CD4-positive, alpha-beta T cell treated with Interleukin-15 for 1 hour (primary cell): ENCODE measurements at places on chromosomes 12 and 14.
A peak's percentile ranks its signal among the peaks of the same experiment; 100 is the strongest.

DNA sequence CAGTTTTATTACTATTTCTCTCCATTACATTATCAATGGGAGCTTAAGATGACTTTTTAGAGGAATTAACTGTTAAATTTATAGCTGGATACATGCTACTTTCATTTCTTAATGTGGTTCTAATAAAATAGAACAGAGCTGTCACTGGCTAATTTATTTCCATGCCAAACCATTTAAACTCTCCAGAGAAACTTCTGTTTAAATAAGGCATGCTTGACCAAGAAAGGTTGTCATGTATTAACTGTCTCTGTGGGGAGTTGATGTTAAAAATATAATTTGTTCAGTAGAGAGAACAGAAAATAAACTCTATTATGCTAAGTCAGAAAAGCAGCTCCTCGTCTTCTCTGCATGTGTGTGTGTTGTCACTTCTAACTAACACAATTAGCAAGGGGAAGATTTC lies 447.4 kb downstream of the SLC16A7 start:
- no peak for DNase-seq

DNA sequence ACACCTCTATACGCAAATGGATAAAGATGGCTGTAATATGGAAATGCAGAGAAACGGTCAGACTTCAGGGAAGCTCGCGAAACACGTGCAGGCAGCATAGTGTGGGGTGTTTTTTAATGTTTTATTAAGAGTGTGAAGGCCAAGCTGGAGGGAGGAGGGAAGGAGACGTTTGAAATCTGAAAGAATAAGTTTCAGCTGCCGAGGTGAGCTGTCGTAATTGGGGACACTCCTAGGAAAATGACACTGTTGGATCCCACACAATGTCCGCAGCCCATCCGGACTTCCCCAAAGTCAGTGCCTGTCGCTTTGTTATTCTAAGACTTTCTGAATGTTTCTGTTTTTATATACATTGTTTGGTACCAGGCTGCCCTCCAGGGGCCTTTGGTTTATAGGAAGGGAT lies 8.3 kb downstream of the FZD10 start:
- no peak for DNase-seq

GRCh38 chr14:67396381-67396970 lies 15.5 kb downstream of the PLEK2 start:
- DNase-seq, result no peak

DNA sequence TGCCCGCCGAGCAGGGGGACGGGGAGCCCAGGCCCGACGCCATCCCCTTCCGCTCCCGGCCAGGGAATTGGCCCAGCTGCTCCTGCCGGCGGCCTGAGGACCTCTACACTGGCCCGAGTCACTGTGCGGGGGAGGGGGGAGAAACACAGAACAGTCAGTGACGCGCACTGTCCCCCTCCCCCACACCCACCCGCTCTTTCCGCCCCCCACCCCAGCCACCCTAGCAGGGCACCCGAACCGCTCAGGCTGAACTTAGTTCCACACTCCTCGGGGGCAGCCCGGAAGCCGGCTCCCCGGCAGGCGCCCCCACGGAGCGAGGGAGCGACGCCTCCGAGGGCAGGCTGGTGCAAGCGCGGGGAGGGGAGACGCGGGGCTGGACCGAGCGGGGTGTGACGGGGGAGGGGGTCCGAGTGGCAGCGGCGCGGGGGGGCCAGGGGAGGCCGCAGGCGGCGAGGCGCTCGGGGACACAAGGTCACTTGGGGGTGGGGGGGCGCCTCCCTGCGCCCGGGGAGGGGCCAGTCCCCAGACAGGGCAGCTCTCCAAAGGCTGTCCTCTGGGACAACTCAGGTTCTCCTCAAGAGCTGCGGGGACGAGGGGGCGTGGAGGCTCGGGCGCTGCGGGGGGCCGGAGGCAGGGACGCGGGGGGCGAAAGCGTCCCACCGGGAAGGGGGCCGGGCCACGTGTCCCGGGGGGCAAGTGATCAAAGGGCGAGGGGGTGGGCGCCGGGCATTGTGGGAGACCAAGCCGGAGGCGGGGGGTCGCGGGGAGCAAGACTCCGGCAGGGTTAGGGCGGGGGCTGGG lies 648 bp downstream of the CHD4 start:
- peak; percentile 81 for DNase-seq

DNA sequence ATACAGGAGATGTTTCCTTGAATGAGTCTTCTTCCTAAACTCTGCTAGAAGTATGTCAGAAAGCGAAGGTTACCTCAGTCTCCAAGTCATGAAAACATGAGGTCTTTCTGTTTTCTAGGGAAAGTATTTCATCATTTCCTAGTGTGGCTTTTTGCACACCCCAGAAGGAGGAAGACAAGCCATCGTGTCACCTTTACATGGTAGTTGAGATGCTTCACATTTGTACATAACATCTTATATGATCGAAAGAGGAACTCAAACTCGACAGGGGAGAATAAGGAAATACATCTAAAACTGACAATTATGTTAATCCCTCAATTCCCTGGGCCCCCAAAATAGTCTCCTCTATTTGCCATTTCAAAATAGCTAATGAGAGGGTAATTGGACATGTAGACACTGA lies 214.1 kb upstream of the PLEKHG7 start:
- no peak for DNase-seq

- no peak for DNase-seq
Measured at GRCh38 chr14:66421990-66422946, 63.9 kb upstream of the CCDC196 start.

- DNase-seq, result no peak
Measured at GRCh38 chr14:89058697-89059096, 234.2 kb downstream of the TTC8 start.

DNA sequence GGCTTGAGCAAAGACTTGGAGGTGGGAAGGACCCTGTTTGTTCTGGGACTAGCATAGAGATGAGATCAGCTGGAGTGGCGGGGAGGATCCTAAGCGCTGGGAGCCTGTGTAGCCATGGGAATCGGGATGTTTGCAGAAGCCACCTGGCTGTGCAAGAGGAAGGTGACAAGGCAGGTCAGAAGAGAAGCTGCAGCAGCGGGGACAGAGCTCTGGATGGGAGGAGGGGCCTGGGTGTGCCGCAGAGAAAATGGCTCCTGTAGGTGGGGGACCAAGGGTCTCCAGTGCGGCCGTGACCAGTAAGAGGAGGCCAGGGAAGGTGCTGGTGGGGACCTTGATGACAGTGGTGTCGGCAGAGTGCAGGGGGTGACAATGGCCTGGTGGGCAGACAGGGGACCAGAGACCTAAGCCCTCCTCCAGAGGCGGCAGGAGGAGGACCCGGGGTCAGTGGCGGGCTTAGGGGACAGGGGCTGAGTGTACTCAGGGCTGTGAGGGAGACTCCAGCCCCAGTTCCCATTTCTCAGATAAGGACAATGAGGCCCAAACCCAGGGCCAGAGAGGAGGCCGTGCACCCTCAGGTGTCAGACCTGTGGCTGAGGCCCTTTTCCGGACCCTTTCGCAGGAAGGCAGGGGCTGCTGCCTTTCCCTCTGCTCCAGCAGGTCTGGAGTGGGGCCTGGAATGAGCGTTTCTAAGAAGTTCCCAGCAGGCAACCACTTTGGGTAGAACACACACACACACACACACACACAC lies 206.6 kb upstream of the RTL1 start:
- DNase-seq, result no peak

DNA sequence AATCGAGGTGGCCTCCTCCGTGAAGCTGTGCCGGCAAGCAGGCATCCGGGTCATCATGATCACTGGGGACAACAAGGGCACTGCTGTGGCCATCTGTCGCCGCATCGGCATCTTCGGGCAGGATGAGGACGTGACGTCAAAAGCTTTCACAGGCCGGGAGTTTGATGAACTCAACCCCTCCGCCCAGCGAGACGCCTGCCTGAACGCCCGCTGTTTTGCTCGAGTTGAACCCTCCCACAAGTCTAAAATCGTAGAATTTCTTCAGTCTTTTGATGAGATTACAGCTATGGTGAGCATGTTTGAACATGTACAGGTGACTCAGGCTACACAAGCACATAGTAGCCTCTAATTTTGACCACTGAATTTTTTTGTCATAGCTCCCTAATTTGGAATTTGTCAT lies 59.7 kb downstream of the ATP2A2 start:
- DNase-seq, result no peak

- DNase-seq, result no peak
Measured at GRCh38 chr12:53820514-53821306, 68.9 kb upstream of the CISTR start.

DNA sequence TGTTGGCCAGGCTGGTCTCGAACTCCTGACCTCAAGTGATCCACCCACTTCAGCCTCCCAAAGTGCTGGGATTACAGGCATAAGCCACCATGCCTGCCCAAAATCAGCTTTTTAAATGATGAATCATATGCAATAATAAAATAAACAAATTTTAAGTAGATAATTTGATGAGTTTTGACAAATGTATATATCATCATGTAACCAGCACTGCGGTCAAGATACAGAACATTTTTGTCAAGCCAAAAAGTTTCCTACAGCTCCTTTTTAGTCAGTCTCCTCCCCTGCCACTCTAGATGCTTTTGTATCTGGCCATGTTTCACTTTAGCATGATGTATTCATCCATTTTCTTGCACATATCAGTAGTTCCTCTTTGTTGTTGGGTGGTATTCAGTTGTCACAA lies 17.2 kb downstream of the FRMD6 start:
- no peak for DNase-seq

- DNase-seq, result no peak
Measured at GRCh38 chr14:75422169-75422568, 5.7 kb upstream of the JDP2 start.
